Stimulated activated CD8-positive, alpha-beta memory T cell treated with anti-CD3 and anti-CD28 coated beads, Interleukin-4, amount 100 ng/mL, for 4 hours (primary cell): ENCODE measurements at places on chromosomes 5 and 9.
A peak's percentile ranks its signal among the peaks of the same experiment; 100 is the strongest.

DNA sequence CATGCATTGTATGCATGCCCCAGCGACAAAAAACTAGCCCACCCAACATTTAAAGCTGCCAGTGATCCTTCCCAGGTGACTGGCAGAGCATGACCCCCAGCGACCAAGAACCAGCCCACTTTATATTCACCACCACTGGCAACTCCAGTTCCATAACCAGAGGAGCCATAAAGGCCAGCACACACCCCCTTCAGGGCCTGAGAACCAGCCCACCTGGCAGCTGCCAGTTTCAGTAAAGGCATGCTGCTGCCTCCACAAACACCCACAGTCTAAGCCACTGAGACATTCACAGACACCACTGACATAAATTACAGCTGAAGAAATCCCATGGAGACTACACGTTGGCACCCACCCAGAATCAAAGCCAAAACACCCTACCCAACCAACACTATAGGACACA lies 46.9 kb upstream of the RGS7BP start:
- no peak for DNase-seq

- no peak for DNase-seq
Measured at GRCh38 chr5:135188233-135188914, 154.3 kb upstream of the PITX1 start.

DNA sequence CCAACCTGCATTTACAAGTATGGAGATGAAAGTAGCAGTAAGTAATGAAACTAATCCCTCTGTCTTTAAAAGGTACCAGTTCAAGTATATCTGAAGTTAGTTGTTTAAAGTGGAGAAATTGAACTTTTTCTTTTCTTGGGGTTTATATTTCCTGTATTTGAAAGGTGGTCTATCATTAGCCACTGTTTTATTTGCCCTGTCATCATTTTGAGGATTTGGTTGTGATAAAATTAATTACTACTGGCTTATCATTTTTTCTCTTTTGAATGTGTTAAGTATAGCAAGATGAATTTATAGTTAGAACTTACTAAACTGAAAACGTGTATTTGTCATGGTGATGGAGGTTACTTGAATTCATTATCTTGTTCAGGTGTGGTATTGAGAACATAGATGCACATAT lies 25.1 kb downstream of the NCBP1 start:
- DNase-seq = no peak

DNA sequence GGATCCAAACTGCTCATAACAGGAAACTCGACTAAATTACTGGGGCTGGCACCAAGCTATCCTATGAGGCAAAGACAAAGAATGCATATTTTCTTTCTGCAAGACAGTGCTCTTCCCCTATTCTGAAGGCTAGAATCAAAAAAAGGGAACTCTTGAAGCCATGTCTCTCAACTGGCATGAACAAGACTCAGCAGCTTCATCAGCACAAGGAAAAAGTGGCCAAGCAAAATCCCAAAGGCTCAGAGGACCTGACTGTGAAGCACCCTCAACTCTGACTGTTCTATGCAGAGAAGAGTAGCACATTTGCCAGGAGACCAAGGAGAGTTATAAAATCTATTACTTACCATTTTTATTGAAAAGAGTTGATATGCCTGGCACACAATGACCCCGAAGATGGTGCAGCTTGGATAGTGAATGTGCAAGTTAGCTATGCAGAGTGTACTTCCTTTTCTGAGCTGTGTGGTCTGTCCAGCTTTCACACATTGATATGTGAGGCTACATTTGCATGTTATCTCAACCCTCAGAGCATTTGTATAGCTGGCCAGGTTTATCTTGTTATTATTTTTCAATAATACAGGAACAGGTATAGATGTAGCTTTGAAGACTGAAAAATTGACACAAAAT lies 51.0 kb upstream of the FYB1 start:
- DNase-seq = no peak

- DNase-seq = no peak
Measured at GRCh38 chr5:133610489-133611356, 1.6 kb downstream of the FSTL4 start.

DNA sequence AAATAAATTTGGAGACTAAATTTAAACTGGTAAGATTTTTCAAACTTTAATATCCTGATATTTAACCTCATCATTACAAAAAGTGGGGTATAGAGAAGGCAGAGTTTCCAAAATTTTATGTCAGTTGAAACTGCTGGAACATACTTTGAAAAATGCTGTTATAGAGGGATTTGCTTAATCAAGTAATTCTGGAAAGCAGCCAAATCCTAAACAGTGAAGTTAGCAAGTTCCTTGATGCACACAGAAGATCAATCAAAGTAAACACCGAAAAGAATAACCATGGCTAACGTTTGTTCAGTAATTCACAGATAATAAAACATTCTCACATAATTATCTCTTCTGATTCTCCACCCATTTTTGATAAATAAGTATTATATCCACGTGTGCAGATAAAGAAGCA lies 8.1 kb upstream of the PRR16 start:
- no peak for DNase-seq

DNA sequence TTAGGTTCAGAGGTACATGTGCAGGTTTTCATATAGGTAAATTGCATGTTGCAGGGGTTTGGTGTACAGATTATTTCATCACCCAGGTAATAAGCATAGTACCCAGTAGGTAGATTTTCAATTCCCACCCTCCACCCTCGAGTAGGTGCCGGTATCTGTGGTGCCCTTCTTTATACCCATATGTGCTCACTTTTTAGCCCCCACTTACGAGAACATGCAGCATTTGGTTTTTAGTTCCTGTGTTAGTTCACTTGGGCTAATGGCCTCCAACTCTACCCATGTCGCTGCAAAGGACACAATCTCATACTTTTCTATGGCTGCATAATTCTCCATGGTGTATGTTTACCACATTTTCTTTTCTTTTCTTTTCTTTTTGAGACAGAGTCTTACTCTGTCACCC lies 21.2 kb downstream of the ITK start:
- no peak for DNase-seq

GRCh38 chr5:170603578-170604565 lies 100.1 kb downstream of the KCNIP1 start:
- no peak for DNase-seq

DNA sequence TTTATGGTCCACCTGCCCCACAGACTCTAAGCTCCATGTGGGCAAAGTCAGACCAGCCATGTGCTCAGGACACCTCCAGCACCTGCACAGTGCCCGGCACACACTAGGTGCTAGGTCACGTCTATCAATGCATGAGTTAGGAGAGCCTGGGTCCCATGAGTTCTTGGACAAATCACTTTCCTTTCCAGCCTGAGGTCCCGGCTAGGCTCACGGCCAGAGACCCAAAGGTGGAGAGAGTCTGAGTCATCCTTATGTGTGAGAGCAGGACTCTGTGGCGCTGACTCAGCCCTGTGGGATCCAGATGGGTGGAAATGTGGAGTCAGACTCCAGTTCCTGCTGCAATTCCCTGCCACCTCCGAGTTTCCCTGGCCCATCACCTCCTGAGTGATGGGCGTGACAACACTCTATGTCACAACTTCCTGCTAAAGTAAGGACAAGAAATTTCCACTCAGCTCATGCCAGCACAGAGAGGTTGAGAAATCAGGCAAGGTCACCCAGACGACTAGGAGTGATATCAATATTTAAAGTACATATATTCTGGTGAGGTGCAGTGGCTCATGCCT lies 2.5 kb upstream of the ST6GALNAC4 start:
- no peak for DNase-seq

GRCh38 chr5:77012601-77013000 lies 17.6 kb upstream of the AGGF1 start:
- DNase-seq = no peak

- no peak for DNase-seq
Measured at GRCh38 chr5:170546282-170546681, 42.5 kb downstream of the KCNIP1 start.

GRCh38 chr9:135887585-135888050 lies 19.7 kb downstream of the CAMSAP1 start:
- DNase-seq = peak; percentile 9

DNA sequence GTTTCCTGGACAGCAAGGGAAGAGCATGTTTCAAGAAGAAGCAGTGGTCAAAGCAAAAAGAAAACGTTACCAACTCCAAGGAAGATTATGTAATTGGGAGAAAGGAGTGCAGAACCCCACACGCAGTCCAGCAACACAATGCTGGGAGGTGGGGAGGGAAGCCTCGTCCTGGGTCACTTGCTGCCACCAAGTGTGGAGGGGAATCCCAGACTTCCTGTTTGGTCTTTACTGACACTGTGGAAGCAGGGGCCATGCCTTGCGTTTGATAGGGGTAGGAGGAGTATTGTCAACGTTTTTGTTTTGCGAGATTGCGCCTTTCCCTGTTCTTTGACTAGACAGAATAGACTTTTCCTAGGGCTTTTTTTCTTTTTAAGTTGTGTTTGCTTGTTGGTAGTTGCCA lies 421.0 kb downstream of the KDM4C start:
- DNase-seq = no peak

DNA sequence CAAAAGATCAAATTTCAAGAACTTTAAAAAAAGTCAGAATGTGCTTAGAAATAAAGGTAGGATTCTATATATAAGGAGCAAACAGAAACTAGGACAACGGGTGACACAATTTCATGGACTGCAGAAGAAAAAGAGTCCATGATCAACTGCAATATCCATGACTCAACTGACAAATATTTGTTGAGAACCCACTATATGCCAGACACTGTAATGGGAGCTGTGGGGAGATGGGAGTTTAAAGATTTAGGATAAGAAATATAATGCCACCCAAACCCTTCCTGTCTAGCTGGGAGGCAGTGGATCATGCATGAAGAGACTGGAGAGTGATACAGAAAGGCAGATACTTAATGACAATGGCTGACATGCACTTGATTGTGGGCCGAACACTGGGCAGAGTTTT lies 27.6 kb upstream of the CCDC112 start:
- DNase-seq = no peak

GRCh38 chr9:83219154-83219923 lies 156.4 kb upstream of the RASEF start:
- DNase-seq = no peak

DNA sequence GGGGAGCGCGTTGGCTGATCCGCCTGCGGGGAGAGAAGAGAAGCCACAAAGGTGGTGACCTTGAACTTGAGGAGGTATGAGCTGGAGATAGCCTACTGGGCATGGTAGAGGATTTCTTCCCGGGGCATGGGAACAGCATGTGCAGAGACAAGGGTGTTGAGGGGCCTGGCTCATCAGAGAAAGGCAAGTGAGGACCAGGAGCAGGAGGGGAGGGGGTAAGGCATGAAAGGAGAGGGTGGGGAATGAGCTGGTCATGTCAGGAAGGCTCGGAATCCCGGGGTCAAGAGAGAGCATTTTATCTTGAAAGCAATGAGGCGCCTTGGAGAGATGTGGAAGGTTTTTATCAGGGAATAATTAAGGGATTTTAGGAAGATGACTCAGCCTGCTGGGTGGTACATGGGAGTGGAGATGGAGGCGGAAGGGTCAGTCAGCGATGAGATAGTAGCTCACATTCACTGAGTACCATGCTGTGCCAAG lies 121.1 kb downstream of the LHX2 start:
- no peak for DNase-seq

DNA sequence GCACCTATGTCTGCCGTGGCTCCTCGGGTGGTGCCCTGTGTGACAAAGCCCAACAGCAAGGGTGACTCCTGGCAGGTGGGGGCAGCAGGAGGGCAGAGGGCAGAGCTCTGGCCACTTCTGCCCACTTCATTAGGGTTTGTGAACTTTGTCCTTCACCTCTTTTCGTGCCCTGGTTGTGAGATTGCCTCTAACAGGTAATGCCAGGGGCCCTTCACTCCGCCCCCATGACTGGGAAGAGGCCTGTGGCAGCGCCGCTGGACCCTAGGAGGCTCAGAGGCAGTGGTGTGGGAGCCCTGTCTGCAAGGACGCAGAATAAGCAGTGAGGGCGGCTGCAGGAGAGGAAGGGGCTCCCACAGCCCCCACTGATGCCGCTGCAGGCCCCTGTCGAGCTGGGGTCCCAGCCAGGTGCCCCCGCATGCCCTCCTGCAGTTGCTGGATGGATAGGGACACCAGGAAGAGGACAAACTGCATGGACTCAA lies 108.7 kb upstream of the LMX1B start:
- no peak for DNase-seq

DNA sequence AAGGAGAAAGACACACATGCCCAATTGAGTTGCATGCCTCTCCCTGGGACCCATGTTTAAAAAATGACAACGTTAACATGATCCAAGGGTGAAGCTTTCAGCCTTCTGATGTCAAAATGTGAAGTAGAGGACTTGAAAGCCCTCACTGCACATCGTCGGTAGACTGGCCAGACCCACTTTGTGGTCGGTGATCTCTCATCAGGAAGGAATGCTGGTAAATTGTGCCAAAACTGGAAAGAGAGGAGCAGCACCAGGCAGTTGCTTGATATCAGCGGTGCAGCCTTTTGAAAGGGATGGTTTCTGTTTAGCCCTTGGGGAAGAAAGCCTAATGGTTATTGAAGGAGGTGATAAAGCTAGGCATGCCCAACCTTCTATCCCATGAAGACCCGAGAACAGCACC lies 125.3 kb upstream of the MARCHF11 start:
- no peak for DNase-seq

DNA sequence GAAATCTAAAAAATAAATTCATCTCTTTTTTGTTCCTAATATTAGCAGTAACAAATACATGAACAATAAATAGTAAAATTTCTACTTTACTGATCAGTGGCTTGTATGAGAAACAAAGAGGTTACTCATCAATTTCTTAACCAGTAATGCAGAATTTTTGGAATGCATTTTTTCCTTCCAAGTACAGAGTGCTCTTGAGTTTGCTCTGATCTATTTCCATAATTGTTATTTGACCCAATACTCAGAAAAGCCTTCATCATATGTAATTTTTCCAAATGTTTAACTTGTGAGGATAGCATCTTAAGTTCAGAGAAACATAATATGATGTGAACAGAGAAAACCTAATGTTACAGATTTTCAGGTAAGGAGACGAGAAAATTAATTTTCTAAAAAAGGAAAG lies 47.3 kb downstream of the FBN2 start:
- DNase-seq = no peak

DNA sequence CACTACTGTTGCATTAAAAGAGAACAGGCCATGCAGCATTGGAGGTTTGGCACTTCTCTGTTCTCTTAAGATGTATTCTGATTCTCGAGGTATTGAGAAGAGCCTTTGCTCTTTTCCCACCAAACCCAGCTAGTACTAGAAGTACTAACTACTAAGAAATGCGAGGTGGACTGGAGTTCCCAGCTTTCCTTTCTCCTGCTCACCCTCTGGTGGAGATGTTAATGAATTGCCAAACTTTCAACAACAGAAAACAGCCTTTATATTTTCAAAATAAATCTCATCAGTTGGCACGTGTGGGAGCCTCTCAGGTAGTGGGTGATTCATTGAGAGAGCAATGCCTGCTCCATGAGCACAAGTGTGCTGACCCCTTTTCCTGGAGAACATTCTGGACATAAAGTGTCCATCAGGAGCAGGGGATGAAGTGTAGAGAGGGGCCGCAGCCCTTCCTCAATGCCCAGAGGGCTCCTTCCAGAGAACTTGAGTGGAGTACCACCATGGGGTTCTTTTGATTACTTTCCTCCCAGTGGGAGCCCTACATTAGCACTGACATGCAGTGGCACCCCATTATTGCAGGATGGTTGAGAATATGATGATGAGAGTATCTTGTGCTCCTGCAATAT lies 45.7 kb downstream of the TMEM174 start:
- no peak for DNase-seq
